Prostate gland (tissue), 2 donors: ENCODE measurements at places on chromosomes 3 and 15. TPM values are rescaled to one million over a fixed set of nuclear protein-coding genes. Genes with fewer than 3 reads are reported as not detected.

SLC24A5 gene
- not detected for total RNA-seq

ZPLD1 gene
- total RNA-seq = 0.28 TPM

HRH1 gene
- 0.50 TPM for total RNA-seq

SEMA5B gene
- total RNA-seq = 2.9 TPM

DOCK3 gene
- 0.36 TPM for total RNA-seq

SERPINI2 gene
- total RNA-seq = 3.1 TPM

PCSK6 gene
- 84.1 TPM for total RNA-seq

HRG gene
- not detected for total RNA-seq

ZNF501 gene
- 9.7 TPM for total RNA-seq

CFAP92 gene
- 4.3 TPM for total RNA-seq

ZNF662 gene
- 15.5 TPM for total RNA-seq

FAM227B gene
- total RNA-seq = 12.9 TPM

GOLGA6A gene
- not detected for total RNA-seq

DNA sequence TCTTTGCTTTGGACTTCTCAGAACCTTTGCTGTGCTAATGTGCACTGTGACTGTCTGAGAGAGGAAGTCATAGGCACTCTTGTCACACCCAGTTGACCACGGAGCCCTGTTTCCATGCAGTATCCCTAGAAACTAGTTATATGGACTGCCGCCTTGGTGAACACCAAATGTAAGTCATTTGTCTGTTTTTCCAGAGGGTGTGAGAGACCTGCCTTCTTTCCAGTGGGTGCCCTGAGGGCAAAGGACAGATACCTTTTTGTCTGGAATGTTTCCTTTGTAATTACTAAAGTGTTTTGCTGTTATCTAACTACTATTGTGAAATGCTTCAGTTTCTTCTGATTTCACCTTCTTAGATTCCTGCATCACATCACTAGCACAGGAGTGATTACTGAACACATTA lies 91.8 kb downstream of the LARS2 start:
- DNase-seq = no peak

GRCh38 chr3:97074546-97074945 lies 260.2 kb downstream of the EPHA6 start:
- no peak for DNase-seq

DNA sequence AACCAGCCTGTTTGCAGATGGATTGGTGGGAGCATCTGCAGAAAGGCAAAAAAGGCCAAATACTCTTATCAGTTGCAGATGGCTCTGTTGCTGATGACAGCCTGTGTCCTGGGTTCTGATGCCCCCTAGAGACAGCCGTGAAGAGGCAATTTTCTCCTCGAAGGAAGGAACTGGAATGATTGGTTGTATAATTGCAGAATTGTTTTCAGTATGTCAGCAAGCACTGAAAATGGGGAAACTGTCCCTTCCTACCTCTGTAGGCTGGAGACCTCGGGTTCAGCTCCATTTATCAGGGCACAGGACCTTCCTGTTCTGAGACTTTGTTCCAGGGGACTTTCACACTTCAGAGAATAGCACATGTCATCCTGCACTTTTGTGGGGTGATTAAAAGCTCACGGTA lies 103.0 kb downstream of the PGPEP1L start:
- DNase-seq = no peak

- no peak for DNase-seq
Observed at GRCh38 chr15:39783244-39783820, 691 bp upstream of the FSIP1 start.

DNA sequence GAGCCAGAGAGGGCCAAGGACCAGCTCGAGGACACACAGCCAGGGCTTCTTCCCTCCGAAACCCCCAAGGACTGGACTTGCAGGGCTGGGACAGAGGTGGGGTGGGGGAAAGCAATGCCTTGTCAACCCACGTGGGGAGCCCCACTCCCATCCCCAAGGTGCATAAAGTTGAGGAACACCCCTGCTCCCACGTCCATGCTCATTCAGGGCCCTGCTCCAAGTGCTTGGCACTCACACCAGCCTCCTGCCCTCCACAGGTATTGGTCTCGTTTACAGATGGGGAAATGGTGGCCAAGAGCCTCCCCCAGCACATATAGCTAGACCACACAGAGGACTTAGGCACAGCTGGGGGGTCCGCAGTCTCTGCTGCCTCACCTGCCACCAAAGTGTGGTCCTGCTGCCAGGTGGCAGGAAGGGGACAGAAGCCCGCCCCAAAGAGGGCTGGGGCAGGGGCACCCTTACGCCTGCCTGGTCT lies 50.5 kb upstream of the CSPG4 start:
- no peak for DNase-seq

DNA sequence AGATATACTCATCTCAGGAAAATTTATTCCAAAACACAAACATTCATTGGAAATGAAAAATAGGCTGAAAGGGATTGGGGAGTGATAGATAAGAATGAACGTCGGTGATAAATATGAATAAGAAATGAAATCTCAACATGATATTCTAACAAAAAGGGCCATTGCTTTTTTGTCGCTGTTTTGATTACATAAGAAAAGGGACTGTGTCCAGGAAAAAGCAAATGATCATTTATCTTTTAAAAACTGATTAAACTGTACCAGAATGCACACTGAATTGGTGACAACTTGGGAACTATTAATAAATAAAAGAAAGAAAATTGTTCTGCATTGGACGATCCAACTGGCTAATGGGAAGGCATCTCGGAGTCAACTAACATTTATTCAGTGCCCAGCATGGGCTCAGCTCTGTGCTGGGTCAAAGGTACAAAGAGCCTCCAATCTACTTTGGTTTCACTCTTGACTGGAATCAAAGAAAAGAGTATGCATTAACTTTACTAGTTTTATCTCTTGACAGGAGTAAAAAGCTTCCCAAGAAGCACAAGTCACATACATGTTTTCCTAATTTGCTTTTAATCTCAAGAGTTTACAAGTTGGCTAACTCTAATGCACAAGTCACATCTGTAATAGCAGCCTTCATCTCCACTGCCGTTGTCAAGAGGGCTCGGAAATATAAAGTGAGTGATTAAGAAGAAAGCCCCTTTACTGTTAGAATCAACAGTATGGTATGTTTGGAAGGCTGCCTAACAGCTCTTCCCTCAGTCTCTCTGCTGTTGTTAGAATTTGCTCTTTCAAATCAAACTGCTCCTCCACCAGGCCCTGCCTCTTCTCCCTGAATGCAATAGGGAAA lies 280.0 kb downstream of the IGSF11 start:
- no peak for DNase-seq

GRCh38 chr3:122186372-122186771 lies 2.9 kb downstream of the CASR start:
- no peak for DNase-seq

GRCh38 chr3:65953881-65954733 lies 84.6 kb downstream of the MAGI1 start:
- DNase-seq = peak; percentile 81

DNA sequence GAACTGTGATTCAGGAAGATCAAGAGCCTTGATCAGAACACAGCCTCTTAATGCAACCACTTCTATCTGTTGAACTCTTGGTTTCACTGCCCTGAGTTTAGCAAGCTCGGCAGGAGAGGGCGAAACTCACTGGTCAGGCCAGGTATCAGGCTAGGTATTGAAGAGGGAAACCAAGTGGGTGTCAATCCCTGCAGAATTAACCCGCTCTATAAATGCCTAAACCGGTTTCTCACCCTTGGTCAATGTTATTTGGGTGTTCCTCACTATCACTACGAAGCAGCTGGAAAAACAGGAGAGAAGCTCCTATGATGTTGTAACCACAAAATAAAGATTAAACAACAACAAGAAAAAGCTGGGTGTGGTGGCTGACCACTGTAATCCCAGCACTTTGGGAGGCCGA lies 23.9 kb downstream of the LIPH start:
- no peak for DNase-seq

GRCh38 chr3:25151281-25151902 lies 276.7 kb upstream of the RARB start:
- peak; percentile 21 for DNase-seq

DNA sequence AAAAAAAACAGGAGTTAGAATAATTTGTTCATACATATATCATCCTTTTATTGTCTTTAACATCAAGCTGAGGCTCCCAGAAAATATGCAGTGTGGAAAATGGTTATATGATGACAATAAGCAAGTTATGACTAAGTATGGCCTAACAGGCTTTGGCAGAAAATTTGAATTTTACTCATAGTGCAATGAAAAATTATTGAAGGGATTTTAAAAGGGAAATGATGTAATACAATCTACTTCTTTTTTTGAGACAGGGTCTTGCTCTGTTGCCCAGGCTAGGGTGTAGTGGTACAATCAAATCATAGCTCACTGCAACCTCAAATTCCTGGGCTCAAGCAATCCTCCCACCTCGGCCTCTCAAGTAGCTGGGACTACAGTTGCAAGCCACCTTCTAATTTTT lies 78.7 kb downstream of the FAIM start:
- DNase-seq = no peak

- no peak for DNase-seq
Observed at GRCh38 chr15:93640411-93640962, 551.5 kb upstream of the RGMA start.

DNA sequence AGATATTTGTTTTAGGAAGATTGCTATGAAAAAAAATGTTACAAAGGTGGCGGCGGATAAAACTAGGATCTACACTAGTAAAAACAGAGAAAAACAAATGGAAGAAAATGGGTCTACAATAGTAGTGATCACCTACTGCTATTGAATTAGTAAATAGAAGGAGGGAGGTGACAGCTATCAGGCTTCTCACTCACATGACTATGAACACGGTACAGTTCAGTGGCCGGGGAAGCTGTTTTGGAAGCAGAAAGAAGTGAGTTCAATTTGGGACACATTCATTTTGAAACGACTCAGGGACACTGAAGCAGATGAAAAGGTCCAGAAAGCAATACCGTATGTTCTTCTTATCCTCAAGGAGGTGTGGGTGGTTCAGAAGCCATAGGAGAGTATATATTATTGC lies 138.3 kb downstream of the GSK3B start:
- no peak for DNase-seq

- no peak for DNase-seq
Observed at GRCh38 chr15:67063689-67064606, 1.5 kb upstream of the SMAD3 start.

- DNase-seq = no peak
Observed at GRCh38 chr3:67109651-67110204, 111.6 kb downstream of the KBTBD8 start.

GRCh38 chr15:88656760-88657221 lies 18.0 kb downstream of the ISG20 start:
- no peak for DNase-seq

DNA sequence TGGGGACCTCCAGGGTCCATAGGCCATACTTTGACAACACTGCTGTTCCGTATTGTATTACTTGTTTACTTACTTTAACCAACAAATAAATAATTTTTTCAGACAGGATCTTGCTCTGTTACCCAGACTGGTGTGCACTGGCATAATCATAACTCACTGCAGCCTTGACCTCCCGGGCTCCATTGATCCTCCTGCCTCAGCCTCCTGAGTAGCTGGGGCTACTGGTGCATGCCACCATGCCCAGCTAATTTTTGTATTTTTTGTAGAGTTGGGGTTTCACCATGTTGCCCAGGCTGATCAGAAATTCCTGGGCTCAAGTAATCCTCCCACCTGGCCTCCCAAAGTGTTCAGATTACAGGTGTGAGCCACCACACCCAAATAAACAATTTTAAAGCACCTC lies 64.9 kb upstream of the C15orf39 start:
- DNase-seq = no peak

- DNase-seq = no peak
Observed at GRCh38 chr3:127017229-127017628, 34.3 kb downstream of the PLXNA1 start.

DNA sequence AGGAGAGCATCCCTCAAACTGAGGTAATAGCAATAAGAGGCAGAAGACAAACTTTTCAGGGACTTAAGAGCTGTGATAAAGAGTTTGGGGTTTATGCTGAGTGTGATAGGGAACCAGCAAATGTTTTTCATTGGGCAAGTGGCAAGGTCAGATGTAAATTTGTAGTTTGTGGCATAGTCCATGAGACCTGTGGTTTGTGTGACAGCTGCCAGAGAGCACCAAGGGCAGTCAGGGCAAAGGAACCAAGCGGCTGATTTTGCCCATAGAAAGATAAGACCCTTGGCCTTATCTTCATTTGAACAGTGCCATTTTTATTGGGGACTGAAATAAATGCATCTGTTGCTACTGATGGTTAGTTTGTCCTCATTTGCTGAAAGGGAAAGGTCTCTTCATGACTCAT lies 220.3 kb downstream of the LRRN1 start:
- no peak for DNase-seq

GRCh38 chr3:124227150-124227630 lies 235.3 kb upstream of the ROPN1 start:
- no peak for DNase-seq

DNA sequence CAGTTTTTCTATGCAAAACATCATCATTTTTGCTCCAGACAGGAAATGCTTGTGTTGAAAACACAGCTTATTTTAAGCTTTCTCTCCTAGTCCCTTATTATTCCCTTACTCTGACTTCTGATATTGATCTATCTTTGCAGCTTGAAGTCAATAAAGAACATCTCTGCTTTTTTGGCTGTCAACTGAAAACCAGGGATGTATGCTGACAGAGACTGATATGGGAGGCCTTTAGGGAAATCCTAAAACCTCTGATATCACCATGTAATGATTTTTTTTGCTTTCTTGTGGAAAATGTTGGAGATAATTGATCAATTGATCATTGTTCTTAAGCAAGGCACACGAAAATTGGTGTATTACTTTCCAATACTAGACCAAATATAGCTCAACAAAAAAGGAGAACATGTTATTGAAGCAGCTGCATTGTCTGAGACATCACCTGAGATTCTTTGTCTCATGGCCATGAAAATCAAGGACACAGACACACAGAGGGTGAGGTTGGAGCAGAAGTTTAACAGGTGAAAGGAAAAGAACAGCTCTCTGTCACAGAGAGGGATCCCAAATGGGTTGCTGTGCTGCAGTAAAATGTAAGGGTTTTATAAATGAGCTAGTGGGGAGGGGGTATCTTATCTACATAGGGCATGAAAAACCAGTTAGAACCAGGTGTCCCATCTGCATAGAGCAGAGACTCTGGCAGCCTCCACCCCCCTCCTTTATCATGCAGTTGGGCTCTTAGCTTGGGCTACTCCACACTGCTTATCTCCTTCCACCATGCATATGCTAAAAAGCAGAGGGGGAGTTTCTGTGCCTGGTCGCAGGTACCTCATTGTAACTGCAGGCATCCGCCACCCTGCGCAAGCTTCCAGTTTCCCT lies 17.0 kb upstream of the SENP7 start:
- DNase-seq = no peak

- no peak for DNase-seq
Observed at GRCh38 chr3:43582866-43583265, 38.9 kb downstream of the ANO10 start.

DNA sequence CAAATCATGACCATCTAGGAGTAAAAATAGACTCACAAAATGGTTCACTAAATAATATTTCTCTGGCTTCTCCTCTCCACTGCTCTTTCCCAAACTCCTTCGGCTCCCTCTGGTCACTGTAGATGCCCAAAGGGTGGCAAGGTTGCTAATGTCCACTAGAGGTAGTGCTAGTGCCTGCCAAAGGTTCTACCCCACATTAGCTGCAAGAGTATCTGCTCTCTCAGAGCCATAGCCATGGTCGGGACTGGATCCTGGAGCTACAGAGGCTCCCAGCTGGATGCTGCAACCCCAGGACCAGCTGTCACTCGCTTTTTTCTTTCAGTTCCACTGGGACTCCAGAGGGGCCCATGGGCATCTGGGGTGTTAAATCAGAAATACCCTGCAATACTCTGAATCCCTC lies 8.5 kb downstream of the HTR3D start:
- DNase-seq = no peak
